Activated CD4-positive, alpha-beta T cell treated with anti-CD3 and anti-CD28 coated beads, Interleukin-2, amount 50 U/mL, for 1 hour (primary cell): ENCODE measurements at places on chromosomes 13 and 19.

DNA sequence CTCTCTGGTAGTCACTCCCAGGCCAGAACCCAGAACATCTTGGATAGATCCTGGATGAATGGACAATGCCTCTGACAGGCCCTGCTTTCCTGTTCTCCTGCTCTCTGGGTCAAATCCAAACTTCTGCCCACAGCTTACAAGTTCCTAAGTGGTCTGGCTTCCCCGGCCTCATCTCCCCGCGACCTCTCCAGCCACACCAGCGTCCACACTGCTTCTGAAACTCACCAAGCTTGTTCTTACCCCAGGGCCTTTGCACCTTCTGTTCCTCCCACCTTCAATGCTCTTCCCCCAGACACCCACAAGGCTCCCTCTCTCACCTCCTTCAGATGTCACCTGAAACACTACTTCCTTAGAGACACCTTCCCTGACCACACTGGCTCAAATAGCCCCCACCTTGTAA is 3.5 kb downstream of the OLFM2 start:
- no peak for DNase-seq

DNA sequence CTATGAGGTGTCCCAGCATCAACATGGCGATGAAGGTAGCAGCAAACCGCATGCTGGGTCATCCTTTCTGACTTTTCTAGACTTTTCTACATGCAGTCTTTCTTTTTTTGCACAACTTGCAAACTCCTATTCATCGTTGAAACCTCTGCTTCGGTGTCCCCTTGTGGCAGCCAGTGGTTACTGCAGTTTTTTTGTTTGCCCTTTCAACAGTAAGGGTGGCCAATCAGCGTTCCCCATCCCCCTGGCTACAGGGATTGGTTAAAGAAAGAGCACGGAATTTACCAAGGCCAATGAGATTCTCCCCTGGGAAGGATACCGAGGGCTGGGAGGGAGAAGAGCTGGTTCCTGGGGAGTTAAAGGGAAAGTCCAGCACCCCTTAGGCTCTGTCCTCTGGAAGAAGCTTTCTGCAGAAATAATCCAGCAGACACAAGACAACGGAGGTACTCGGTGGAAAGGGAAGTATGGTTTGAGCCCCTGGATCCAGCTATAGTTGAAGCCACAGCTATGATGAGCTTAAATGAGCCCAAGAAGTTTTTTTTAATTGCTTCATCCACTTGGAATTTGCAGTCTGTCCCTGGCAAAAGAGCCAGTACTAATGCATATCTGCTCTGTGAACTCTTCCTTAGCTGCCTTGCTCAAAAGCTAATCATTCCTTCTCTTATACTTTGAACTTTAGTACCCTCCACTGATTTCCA is 5.6 kb upstream of the LSM4 start:
- DNase-seq = peak; percentile 82

DNA sequence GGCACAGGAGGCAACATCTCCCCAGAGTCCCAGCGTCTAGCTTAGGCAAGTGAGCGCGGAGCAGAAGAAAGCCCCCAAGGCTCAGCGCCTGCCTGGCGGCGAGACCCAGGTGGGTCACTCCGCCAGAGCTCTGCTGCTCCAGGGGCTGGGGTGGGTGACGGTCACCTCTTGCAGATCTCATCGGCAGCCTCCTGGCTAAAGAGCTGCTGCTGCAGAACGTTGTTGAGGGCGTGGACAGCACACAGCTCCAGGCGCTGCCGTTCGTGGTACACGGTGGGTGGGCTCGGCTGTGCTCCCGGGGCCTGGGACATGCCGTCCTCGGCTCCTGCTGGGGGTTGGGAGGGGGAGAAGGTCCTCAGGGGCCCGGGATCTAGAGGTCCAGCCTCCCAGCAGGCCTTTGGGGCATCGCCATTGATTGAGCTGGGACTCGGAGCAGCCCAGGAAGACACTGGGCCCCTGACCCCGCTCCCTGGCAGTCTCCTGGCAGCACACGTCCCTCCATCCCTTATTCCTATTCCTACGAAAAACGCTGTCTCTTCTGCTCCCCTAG is 795 bp downstream of the JOSD2 start:
- DNase-seq = no peak

DNA sequence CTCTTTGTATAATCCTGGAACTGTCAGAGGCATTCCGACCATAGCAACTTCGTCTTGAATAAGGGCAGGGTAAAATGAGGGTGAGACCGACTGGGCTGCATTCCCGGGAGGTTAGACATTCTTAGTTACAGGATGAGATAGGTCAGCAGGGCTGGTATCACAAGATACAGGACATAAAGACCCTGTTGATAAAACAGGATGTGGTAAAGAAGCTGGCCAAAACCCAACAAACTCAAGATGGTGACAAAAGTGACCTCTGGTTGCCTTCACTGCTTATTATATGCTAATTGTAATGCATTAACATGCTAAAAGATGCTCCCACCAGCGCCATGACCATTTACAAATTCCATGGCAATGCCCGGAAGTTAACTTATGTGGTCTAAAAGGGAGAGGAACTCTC is 27.7 kb upstream of the MBNL2 start:
- no peak for DNase-seq

DNA sequence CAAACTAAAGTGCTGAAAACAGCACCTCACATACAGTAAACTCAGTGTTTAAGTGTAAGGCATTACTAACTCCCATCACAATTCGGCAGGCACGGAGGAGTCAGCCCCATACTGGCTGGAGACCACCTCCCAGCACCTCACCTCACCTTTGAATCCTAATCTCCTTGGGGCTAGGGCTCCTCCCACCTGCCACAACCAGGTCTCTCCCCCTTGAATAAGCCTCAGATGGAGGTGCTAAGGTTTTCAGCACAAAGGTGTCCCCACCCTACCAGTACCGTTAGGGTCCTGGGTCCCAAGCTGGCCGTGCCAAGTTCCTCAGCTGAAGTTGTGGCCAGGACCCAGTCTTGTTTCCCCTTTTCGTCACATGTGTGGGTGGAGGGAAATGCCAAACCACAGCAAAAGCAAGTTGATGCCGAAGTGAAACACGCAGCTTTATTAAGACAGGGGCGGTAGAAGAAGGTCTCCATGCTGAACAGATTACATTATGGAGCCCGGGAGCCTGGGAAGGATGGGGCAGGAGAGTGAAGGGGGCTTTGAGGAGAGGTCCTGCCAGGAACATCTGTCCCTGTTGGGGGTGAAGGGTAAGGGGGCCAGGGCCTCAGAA is at the start of gene IGFLR1:
Gene IGFLR1 (minus strand): TSS at position 332 of the 604 bp plus-strand sequence. CDS start 1,272 bp downstream, outside the sequence.
- DNase-seq = peak; percentile 50

- no peak for DNase-seq
Measured at GRCh38 chr13:44021422-44021821, 141.7 kb downstream of the LACC1 start.

GRCh38 chr13:73943137-73943964 is 190.9 kb downstream of the KLF12 start:
- no peak for DNase-seq
